ENCODE measurements at places on chromosomes 2 and 18.

DNA sequence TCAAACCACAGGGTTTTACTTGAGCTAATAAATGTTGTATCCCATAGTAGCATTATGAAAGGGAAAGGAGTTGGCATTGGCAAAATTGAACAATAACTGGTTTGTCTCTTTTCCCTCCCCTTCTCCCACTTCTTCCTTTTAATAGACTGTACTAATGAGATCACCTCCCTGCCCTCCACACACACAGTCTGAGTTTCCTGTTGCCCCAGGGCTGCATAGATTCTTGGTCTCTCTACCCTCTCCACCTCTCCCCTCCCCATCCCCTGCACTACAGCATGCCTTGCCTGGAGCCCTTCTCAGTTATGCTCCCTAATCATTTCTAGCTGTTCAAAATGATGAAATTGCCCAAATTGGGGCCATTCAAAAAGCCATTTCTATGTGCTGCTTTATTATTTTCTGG is 37.2 kb upstream of the NEMP2 start:
- no peak for DNase-seq

DNA sequence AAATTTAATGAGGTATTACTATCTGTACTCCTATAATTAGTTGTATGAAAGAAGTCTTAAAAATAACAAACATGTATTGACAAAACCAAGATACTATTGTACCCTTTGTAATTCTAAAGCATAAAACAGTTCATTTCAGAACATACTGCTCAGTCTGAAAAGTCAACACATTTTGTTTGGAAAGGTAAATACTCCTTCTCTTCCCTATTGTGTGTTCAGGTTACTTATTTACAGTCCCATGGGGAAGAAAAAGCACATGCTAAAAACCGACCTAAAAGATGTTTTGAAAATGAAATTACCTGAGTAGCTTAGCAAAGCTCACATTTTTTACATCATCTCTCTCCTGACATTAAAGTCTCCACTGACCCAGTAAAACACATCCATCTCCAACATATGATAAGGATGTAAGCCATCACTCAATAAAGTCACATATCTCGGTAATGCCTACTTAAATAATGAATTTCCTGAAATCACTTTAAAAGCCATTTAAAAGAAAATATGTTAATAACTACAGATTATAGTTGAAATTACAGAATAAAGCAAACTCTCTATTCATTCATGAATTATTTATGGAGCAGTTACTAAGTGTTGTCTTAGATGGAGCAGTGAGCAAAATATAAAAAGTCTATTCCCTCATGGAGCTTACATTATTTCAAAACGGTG is 75.6 kb upstream of the FZD5 start:
- no peak for DNase-seq

DNA sequence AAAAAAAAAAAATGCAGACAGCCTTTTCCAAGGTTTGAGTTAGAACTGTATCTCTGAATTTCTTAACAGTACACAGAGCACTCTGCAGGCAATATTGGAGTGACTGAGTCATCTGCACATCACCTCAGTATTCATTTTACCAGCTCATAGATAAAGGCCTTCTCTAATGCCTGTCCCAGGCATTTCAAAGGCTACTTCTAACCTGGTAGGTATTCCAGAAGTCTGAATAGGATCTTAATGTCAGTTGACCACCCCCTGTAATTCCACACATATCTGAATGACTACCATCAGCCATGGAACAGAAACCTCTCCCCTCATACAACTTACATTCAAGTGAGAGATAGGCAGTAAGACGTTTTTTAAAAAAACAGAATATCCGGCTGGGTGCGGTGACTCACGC is 9.0 kb downstream of the METTL21A start:
- DNase-seq: no peak

- no peak for DNase-seq
These were observed 1609.3 kb upstream of the ZEB2 start for GRCh38 chr2:146129231-146129630.

DNA sequence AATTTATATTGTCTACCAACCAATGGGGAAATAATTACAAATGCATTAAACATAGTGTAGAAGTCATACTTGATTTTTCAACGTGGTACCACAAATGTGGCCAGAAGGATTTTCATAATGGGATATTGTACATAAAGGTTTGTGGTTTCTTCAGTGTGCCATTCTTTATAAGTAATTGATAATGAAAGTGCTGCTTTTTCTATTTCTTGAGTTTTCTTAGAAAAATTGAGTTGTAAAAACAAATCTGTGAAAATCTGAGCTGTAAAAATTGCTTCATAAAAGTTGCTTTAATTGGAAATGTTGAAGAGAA is 103.6 kb downstream of the KYNU start:
- DNase-seq: no peak

DNA sequence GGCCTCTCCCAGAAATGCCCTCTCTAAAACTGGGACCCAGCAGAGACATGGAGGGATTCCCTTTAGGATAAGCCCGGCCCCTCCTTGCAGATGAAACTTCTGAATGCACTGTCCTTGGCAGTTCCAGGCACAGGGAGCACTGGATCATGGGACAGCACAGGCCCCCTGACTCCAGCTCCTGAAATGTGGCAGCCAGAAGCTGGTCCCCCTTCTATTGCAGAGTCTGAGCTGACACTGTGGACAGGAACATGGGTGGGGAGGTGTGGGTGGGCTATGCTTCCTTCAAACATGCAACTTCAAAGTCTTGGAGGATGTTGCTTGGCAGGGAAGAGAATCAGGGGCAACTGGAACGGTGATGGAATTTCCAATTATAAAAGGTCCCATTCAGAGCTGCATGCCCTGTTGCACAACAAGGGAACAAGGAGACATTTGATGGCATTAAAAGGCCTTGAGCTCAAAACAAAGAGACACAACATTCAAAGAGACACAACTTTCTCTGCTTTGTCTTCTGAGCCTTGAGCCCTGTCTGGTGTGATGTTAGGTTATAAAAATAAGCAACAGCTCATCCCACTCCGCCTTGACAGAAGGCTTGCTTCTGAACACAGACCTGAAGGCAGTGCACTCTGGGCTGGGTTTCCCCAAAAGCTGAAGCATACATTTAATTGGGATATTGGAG is 239.0 kb downstream of the OSR1 start:
- no peak for DNase-seq

DNA sequence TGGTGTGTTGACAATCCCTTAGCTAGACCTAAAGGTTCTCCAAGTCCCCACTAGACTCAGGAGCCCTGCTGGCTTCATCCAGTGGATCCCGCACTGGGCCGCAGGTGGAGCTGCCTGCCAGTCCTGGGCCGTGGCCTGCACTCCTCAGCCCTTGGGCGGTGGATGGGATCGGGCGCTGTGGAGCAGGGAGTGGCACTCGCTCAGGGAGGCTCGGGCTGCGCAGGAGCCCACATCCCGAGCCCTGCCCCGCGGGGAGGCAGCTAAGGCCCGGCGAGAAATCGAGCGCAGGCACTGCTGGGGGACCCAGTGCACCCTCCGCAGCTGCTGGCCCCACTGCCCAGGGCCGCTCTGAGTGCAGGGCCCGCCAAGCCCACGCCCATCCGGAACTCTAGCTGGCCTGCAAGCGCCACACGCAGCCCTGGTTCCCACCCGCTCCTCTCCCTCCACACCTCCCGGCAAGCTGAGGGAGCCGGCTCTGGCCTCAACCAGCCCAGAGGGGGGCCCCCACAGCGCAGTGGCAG is 20.8 kb upstream of the ROCK1 start:
- DNase-seq: no peak

- DNase-seq: no peak
These were observed 96.2 kb downstream of the MRPS9 start for GRCh38 chr2:105134081-105134480.

DNA sequence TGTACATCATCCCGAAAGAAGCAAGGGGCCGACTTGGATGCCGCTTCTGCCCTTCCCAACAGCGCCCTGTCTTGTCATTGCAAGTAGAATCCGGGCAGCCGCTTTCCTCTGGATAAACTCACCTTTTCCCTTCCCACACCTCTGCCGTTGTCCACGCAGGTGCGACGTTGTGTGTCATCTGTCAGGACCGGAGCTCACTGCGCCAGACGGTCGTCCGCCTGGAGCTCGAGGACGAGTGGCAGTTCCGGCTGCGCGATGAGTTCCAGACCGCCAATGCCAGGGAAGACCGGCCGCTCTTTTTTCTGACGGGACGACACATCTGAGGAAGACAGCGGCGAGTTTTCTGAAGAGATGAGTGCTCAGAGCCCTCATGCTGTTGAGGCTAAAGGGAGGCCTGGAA is 29.9 kb downstream of the NTSR2 start:
- no peak for DNase-seq

DNA sequence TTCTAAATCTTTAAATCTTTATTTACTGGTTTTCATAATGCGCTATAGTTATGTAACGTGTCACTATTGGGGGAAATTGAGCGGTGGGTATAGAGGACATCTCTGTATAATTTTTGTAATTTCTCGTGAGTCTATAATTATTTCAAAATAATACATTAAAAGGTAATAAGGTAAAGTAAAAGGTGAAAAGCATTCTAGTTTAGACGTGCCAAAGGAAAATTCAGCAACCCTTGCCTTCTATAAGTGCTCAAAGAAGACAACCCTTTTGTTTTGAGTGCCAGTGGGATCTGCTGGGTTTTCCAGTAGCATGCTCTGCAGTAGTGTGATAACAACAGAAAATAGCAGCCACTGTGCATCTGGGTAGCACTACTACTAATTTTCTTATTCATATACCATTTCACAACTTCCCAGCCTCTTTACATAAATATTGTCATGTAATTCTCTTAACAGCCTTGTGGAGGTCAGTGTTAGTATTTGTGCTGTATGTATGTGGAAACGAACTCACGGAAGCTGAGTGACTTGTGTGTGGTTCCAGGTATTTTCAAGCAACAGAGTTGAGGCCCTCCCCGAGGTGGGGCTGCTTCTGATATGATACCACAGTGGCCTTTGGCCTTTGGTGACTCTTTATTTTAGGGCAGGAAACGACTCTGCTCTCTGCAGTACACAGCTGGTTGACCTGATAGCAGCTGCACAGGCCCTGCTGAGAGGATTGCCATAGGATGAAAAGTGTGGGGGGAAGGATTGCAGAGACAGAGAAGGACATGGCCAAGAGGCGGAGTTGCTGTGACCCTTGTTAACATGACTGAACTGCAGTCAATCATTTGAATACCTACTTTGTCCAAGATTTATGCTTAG is 104.5 kb downstream of the TDRD15 start:
- DNase-seq: no peak

DNA sequence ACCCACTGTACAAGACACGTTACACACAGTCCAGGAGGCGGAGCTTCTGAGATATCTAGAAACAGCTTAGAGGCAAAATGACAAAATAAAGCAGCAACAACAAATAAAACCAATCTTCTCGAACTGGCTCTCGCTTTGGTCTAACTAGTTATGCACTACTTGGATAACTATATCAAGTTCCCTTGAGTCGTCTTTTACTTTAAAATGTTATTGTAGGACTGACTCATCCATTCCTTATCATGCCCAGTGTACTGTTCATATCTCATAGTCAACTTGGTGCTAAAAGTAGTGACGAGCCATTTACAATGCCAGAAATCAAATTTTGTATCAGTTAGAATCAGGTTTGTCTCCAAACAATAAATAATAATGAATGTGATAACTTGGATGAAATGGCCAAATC is 102.5 kb upstream of the SLC35G4 start:
- DNase-seq: no peak

DNA sequence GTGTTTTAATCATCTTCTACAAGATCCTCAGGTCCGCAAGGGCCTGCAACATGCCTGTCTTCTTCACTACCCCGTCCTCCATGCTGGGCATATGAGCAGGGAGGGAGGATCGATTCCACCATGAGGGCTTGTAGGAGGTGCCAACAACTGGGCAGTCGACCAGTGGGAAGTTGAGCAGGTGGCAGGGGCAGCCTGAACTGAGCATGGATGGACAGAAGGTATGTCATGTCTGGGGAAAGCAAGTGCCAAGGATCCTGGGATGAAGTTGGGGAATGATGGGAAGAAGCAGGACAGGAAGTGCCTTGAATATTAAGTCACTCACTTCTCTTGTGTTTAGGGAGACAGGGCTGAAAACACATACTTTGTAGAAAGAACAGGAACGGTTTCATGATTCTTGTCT is 44.7 kb downstream of the CTIF start:
- no peak for DNase-seq
